Lower leg skin (tissue), 4 donors: ENCODE measurements at places on chromosomes 7 and 10.

GRCh38 chr10:30349967-30350735 is 1.1 kb upstream of the MTPAP start:
- no peak for DNase-seq

GRCh38 chr7:83921941-83922607 is 272.5 kb downstream of the SEMA3A start:
- no peak for DNase-seq

DNA sequence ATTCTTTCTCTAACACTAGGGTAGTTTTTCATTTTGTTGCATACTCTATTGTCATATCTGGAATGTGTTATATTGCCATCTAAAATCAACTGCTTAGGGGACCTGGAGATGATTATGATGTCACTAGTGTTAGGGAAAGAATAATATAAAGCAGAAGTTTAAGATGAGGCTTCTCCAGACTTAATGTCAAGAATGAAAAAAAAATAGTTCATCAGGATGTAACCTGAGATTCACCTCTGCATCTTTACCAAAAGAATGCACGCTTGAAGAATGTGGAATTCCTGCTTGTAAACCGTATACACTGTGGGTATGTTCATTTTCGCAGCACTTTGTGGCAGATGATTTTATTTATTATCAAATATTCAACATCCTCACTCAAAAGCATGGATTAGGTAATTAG is 184.6 kb downstream of the ST7 start:
- DNase-seq: no peak

- peak; percentile 69 for DNase-seq
Measured at GRCh38 chr10:131000743-131001142, 310.8 kb downstream of the TCERG1L start.

GRCh38 chr7:47435889-47436312 is 146.0 kb downstream of the TNS3 start:
- peak; percentile 55 for DNase-seq

DNA sequence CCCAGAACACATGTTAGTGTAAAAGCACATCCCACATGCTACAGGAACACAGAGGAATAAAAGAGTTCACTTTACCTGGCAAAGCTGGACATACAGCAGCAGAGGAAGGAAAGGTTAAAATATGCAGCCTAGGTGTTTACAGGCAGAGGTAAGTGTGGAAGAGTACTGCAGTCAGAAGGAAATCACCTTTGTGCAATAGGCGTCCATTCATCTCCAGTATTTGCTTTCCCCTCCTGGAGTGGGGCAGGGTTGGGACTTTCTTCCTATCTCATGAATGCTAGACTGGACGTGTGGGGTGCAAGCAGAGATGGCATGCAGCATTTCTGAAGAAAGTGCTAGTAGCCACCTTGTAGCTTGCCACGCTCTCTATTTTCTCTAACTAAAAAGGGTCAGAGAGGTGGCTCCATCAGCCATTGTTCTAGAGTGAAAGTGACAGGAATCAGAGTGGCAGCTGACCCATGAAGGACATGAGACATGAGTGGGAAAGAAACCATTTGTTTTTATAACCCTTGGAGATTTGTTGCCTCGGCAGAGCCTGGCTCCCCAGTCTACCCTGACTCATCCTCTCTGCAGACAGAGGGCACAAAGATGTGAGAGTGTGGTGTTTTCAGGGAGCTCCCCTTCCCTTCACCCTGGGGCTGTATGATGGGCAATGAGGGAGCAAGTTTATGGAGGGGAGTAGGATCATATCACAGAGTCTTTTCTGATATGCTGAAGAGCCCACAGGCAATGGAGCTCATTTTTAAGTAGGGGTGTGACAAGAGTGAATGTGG is 101.2 kb upstream of the SEC61G start:
- no peak for DNase-seq

GRCh38 chr7:16350634-16351033 is 70.7 kb downstream of the CRPPA start:
- no peak for DNase-seq
